COLO829 (cell line): ENCODE measurements at places on chromosomes 5 and 9.

DNA sequence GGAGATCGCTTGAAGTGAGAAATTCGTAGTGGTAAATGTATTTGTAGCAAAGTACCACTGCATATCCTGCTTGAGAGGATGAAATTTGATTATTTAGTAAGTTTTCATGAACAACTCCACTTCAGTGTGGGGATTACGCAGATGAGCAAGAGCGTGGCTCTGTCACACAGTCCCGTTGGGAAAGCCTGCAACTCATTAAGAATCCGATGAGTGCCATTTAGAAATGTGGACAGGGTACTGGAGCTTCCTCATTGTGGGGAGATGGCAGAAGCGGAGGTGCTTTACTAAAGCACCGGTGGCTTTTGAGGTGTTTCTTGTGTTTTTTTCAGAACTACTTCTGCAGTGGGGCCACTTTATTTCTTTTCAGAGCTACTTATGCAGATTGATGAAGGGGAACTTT lies 1.4 kb downstream of the TJP2 start:
- DNase-seq: no peak

DNA sequence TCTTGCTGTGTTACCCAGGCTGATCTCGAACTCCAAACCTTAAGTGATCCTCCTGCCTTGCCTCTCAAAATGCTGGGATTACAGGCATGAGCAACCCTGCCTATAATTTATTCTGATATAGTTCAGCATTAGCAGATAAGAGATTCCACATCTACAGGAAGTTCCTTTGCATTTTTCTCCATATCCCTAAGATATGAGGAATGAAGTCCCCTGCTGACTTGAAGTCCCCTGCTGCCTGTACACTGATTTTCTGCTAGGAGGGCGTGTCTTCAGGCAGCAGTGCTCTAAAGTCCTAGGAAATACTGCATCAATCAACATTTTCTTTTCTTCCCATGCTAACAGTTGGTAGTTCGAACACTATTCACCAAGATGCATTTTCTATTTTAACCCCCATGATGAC lies 105.8 kb downstream of the ARHGAP26 start:
- no peak for DNase-seq

DNA sequence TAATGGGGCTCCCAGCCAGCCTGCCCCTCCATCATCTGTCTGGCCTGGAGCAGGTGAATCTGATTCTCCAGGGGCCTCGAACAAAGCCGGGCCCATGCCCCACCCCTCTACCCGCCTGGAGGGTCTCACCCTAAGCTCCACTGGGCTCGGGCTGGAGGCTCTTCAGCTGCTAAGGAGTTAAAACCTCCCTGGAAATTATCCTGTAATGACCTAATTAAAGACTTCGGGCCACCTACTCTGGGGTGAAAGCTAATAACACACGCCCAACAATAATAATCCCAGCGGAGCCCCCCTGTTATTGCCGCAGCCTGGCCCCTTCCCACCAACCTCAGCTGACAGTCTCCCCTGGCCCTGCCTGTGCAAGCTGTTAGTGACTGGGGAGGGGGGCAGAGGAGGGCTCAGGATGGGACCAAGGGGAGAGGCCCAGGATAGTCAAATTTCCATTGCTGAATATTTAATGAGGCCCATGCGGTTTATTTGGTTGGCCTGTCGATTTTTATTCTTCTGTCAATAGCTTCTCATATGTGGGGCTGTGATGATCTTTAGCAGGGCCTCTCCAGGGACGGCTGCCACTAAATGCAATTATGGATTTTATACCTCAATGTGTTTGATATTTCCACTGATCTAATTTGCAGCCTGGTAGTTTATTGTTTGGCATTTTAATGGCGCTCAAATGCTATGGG lies 25.7 kb downstream of the LMX1B start:
- DNase-seq: no peak

DNA sequence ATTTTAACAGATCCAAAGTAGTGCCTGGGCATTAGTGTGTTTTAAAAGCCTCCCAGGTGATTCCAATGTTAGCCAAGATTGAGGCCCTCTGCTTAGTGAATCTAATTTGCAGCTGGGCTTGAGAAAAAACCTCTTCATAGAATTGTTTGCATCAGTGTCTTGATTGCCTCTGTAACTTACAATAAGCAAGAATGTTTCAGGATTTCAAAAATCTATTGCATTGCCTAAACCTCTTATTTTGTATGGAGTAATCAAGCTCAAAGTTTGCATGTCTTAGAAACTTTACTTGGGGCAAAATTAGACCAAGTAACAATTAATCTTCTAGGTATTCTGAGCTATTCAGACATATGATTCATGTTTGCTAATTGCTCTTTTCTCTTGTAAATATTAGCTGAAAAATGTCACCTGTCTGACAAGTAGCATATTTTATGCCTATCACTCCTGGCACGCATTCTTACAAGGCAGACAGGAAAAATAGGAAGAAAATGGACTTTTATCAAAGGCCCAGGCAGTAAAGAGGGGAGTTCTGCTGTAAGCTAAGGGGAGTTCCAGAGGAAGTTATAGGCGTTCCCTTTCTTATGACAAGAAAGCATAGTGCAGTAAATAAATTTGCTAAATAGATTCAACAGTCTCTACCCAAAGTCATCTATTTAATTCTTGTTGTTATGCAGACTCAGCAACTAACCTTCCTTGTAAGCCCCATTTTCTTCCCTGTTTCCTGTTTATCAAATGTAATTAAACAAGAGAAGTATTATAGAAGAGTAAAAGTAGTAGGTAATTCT lies 21.0 kb downstream of the PDCD1LG2 start:
- no peak for DNase-seq

GRCh38 chr5:61275841-61276240 lies 56.2 kb upstream of the ZSWIM6 start:
- no peak for DNase-seq

DNA sequence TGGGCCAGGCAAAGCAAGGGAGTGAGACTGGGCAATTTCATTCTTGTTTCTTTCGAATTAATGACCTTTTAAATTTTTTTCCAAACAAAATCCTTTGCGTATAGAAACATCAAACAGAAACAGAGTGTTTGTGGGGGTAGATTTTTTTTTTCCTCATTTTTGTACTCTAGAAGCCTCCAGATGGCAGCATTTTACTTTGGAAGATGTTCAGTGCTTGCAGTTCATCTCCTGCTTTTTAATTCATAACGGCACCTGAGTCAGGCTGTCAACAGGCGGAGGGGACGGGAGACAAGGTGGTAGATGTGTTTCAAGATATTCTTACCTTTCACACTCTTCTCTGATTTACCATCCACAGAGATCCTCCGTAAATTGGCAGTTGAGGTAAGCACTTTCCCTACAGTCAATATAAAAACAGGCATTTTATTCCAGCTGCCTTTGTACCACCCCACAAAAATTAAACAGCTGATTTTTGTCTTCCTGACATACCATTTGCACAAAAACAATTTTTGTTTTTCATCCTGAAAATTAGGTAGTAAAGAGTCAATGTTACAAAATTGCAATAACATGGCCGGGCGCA lies 99.5 kb upstream of the FBXL17 start:
- DNase-seq: no peak

DNA sequence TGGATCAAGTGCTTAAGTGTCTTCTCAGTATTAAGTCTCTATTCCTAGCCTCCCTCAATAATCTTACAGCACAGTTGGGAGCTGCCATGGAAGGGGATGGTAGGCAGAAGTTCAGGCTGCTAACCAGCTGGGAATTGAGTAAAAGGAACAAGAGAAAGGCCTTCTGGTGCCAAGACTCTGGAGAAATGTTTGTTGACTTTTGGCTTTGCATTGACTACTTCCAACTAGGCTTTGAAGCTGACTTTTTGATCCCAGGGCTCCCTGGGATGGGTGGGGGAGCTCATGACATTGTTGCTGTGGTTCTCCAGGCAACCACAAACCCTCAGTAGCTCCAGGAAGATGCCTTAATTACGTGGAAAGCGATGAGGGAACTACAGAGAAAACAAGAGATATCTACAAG lies 85.2 kb upstream of the HTR4 start:
- no peak for DNase-seq
